BE2C (cell line): ENCODE measurements at places on chromosomes 1 and 21.

DNA sequence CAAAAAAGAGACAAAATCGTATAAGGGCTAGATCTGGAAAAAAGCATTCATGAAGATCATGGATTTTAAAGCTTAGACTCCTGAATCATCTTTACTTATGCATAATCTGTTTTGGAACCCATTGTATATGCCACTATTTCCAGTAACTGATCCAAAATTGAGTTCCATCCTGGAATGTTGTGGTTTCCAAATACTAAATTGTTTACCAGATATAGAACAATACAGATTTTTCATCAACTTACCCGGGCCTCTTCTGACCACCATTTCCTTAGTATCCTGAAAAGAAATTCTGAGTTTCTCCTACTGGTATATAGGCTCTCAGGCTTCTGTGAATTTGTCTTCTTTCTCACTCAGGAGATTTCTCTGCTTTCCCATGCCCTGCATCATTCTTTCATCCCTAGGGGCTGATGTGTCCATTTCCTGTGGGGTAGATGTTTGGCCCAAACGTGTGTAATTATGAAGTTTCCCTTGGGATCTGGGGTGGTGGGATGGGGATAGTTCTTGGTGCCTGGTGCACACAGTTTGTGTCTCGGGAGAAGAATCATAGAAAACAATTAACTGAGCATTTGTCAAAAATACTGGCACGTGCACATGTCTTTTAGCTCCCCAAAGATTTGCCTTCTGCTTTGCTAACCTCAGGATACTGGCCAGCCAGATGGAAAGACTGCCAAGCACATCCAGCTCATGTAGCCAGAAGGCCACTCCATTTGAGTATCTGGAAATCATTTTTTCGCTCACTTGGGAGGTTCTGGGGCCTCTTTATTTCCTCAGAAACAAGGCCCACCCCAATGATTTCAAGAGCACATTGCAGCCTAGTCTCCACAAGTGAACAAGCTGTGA lies 127.8 kb downstream of the NTMT2 start:
- no peak for DNase-seq

- DNase-seq, result peak; percentile 6
Measured at GRCh38 chr1:45205011-45205909, 1.1 kb downstream of the ZSWIM5 start.

GRCh38 chr21:38129711-38130110 lies 127.1 kb upstream of the KCNJ15 start:
- no peak for DNase-seq

DNA sequence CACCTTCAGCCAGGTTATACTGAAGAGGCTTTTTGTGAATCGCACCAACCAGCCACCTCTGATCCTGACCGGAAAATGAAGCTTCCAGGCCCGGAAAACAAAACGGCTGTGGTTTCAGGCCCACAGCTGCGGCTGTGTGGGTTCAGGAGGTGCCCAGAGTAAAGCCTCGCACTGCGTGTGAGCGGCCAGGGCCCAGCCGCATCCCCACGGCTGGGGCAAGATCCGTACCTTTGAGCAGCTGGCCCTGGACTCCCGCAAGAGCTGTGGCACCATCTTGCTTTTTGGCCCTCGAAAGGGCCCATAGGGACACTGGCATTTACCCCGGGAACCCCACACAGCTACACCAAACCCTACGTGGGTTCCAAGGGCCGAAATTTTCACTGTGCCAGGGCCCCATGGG lies 63.0 kb downstream of the GLUL start:
- no peak for DNase-seq

DNA sequence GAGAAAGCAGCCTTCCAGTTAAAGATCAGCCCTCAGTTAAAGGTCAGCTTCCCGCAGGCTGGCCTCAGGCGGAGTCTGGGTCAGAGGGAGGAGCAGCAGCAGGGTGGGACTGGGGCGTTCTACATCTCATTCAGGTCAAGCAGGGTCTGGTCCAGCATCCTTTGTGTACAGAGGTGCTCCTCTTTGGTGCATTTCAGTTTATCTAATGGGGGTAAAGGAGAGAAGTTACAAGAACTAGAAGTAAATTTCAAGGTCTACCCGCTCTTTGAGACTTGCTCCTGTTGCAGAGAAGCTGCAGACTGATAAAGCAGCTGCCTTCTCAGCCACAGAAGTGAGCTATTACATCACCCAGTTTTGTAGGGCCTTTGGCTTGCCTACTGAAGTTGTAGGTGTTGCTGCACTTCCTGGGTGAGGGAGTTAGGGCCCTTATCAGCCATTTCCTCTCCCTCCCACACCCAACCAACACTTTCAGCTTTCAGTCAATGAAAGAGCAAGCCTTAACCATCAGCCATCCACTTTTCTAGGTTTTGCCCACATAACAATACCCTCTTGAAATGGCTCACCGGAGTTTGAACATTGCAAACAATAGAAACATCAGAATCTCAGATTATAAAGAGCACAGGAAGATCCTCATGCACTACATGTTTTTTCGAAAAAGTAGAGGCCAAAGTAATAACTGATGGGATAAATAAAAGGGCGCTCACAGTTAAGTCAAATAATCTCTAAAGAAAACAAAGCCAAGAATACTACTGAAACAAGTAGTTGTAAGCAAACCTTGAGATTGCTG lies 2.8 kb upstream of the NUP210L start:
- DNase-seq, result no peak

- DNase-seq, result no peak
Measured at GRCh38 chr1:25022361-25023189, 92.5 kb upstream of the RUNX3 start.

GRCh38 chr21:33208534-33208933 lies 21.2 kb upstream of the IFNAR2 start:
- no peak for DNase-seq

DNA sequence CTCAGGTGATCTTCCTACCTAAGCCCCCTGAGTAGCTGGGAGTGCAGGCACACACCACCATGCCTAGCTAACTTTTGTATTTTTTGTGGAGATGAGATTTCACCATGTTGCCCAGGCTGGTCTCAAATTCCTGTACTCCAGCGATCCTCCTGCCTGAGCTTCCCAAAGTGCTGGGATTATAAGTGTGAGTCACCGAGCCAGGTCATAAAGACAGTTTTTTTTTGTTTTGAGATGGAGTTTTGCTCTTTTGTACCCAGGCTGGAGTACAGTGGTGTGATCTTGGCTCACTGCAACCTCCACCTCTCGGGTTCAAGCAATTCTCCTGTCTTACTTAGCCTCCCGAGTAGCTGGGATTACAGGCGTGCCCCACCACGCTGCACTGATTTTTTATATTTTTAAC lies 42.1 kb downstream of the KIF1B start:
- DNase-seq, result no peak

- DNase-seq, result peak; percentile 86
Measured at GRCh38 chr1:147890177-147890790, 12.3 kb upstream of the GJA8 start.

GRCh38 chr1:38724160-38725131 lies 135.1 kb downstream of the RRAGC start:
- no peak for DNase-seq

DNA sequence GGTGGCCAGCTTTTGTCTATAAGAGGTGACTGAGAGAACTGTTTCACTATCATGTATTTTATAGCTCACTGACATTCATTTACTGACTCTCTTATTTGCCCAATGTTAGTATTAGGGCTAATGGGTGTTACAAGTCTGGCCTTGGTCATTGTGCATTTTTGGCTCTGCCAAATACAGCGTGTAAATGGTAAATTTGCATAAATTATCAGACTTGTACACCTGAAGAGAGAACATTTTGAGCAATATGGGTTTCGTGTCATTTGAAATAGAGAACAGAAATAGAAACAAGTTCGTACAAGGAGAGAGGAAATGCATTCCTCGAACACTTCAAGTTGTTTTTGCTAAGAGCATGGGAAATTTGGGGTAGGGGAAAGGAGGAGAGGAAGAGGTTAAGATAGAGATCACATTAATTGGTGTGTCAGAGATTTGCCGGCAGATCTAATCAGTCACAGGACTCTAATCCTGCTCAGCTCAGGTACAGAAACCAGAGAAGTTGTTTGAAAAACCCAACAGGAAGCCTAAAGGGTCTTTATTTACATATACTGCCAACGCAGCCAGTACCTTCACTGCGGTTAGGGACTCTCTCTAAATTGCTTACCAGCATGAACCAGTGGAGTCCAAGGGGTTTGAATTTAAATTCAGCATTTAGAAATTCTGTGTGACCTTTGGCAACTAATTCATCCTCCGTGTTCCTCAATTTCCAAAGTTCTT lies 261.5 kb downstream of the GPATCH2 start:
- no peak for DNase-seq

DNA sequence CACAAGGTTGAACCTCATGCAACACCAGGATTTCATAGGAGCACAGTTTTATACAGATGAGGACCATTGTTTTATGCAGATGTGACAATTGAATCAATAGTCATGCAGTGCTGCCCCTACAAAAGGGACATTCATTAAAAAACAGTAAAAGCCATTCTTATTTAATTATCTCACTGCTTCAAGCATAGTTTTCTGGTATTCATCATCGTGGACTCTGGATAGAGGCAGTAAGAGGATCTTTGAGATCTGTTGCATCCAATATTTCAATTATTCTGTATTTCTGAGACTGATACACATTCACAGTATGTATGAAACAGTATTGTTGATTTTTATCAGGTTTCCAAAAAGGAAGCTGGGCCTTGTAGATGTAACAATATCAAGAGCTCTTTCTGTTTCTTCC lies 237.6 kb downstream of the RYR2 start:
- DNase-seq, result no peak

GRCh38 chr1:10677491-10678391 lies 118.7 kb downstream of the CASZ1 start:
- no peak for DNase-seq

GRCh38 chr1:234604495-234605398 lies 5.2 kb downstream of the IRF2BP2 start:
- DNase-seq, result no peak

DNA sequence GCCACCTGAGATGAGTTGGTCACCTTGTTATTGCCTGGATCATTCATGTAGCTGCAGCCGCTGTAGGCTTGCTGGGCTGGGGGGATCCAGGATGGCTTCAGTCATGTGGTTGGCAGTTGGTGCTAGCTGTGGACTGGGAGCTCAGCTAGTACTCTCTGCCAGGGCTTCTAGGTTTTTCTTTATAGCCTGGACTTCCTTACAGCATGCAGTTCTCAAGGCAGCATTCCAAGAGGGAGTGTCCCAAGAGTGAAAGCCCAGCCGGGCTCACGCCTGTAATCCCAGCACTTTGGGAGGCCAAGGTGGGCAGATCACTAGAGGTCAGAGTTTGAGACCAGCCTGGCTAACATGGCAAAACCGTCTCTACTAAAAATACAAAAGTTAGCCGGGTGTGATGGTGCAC lies 23.7 kb upstream of the ACTL8 start:
- DNase-seq, result no peak

- DNase-seq, result no peak
Measured at GRCh38 chr1:63407002-63407401, 39.6 kb downstream of the ALG6 start.

DNA sequence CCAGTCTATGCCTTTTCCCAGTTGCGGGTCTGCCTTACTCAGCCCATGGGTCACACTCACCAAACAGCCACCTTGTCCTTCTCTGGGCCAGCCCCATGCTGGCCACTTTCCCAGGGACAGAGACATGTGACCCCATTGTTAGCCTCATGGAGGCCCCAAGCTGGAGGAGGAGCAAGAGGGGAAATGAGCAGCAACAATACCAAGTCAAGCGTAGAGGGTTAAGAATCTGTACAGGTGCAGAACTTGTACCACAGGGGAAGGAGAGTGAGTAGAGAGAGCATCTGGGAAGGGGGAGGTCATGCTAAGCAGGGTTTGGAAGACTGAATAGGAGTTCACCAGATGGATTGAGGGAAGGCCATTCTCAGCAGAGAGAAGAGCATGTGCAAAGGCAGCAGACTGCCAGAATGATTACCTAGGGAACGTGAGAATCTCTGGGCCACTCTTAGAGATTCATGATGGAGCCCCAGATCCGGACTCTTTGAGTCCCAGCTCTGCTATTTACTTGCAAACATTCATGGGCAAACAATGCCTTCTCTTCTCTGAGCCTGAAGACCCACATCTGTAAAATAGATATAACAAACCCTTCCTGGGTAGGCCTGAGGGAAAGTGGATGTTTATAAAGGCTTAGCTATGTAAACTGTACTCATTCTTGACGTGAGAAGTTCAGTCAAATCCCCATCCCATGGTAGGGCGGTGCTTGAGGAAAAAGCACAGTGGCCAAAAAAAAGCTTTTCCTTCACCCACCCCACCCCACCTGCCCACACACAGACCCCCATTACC lies 2.8 kb upstream of the SLC2A1 start:
- no peak for DNase-seq

- DNase-seq, result no peak
Measured at GRCh38 chr1:7953850-7954609, 7.5 kb upstream of the PARK7 start.

- DNase-seq, result no peak
Measured at GRCh38 chr1:232984577-232985425, 34.4 kb downstream of the NTPCR start.
